ENCODE measurements at places on chromosomes 13 and 19.

GRCh38 chr19:35170359-35171061, 16.0 kb downstream of the FXYD5 start:
- DNase-seq, result no peak

GRCh38 chr13:62706048-62706447, 1290.4 kb upstream of the PCDH20 start:
- DNase-seq, result no peak

DNA sequence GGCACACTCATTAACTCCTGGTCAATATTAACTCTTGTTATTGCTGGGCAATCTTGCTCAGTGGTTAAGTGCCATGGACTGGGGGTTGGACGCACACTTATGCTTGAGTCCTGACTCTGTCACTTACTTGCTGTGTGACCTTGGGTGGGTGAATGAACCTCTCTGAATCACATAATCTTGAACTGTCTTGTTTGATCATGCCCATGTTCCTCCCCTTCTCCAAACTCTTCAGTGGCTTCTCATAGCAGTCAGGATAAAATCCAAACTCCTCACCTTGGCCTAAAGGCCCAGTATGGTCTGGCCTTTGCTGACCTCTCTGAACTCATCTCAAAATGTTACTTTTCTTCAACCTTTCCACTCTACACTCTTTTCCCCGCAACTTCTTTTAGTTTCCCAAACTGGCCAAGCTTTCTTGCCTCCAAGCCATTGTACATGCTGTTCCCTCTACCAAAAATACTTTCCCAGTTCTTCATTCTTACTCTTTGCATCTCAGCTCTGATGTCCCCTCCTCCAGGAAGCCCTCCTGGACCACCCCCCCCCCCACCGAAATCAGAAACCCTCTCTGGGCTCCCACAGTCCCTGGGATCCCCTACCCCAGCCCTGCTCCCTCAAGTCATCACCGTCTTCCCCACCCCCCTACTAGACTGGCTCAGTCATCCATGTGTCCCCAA, 2.4 kb downstream of the MYPOP start:
- no peak for DNase-seq

GRCh38 chr13:113652404-113653263, 5.4 kb downstream of the ATP4B start:
- no peak for DNase-seq

- DNase-seq, result no peak
Measured at GRCh38 chr13:98060282-98060681, 82.6 kb upstream of the FARP1 start.

GRCh38 chr19:2223391-2223790, 12.7 kb downstream of the PLEKHJ1 start:
- DNase-seq, result no peak

GRCh38 chr19:38665950-38666662, 18.7 kb downstream of the ACTN4 start:
- no peak for DNase-seq

- DNase-seq, result no peak
Measured at GRCh38 chr19:22604571-22605274, 29.4 kb upstream of the ZNF492 start.

DNA sequence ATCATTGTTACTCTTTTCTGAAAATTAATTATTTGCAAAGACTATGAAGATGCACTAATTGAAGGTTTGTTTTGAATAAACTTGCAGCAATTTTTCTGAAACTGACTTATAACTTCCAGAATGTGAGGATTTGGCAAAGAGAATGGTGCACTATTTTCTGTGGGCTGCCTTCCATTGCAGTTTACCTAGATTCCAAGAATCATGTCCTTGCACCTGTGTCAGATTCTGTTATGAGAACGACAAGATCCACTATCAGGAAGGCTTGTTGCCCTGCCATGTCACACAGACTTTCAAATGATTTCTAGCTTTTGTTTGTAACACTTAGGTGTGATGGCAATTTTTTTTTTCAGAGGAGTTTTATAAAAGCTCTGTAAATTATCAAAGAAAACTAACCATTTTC, 5.6 kb upstream of the SLAIN1 start:
- DNase-seq, result no peak

- no peak for DNase-seq
Measured at GRCh38 chr19:12953799-12954611, 3.0 kb downstream of the GADD45GIP1 start.

GRCh38 chr13:96636001-96636709, 358.1 kb downstream of the OXGR1 start:
- DNase-seq, result no peak

DNA sequence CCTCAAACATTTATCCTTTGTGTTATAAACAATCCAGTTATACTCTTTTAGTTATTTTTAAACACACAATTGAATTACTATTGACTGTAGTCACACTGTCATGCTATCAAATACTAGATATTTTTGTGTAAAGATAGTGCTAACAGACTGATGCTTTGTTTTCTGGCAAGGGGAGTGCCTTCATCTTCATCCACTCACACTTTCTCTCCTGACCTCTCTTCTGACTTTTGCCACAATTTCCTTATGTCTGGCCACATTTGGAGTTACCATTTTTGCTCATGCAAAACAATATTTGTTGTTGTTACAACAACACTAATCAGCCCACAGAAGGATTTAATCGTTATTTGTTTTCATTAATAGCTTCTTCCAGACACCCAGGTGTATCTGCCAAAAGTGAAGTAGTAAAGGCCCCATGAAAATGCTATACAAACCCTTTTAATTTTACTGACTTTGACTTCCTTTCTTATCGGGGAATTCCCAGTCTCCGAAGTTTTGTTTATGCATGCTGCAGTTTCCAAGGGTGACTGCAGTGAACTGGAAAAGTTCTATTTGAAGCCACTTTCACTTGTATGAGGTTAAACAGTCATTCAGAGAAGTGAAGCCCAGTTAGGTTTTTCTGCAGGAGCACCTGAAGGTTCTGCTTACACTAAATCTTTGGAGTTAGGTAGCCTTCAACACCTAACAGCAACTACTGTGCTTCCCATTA, 66.1 kb upstream of the FRY start:
- DNase-seq, result no peak

DNA sequence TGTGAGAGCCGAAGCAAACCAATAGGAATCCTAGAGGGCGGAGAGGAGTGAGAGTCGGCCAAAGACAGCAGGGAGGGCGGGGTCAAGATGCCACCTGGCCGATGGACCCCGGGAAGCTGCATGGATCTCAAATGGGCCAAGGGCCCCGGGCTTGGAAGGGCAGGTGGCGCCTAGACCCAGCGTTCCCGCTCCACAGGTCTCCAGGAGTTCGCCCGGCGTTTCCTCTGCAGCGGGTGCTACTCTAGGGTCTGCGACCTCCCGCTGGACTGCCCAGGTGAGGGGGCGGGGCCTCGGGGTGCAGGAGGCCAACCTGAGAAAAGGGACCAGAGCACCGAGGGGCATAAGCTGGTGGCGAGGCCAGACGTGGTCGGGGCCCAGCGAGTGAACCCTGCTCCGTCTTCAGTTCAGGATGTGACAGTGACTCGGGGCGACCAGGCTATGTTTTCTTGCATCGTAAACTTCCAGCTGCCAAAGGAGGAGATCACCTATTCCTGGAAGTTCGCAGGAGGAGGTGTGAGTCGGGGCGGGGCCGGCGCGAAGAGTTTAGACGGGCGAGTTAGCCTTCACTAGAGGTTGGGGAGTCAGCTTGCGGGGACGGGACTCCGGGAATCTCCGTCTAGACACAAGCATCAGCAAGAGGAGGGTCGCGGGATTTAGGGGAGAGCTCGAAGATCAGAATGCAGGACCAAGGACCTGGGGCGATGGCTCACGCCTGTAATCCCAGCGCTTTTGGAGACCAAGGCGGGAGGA, 9.9 kb downstream of the SPACA6 start:
- DNase-seq, result no peak

- DNase-seq, result no peak
Measured at GRCh38 chr13:111897178-111897845, 169.6 kb upstream of the SOX1 start.

DNA sequence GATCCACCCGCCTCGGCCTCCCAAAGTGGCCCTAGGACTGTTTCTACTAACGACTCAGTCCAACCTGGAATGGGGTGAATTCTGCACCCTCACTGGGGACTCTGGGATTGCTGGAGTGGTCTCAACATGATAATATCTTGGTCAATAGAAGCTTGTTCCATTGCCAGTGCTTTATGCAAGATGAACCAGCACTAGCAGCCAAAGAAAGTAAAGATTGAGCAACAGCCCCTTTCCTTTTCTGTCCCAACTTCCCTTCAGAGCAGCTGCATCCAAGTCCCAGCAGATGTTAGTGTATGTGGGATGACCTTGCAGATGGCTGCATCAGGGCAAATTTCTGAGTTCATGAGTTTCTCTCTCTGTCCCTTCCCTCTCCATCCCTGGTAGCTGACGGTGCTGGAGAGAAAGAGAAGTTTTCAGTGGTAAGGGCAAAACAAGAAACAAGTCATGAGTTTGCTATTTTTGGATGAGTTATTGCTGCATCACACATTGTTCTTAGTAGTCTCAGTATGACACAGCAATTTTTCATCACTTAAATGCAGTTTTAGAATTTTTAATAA, 183.6 kb upstream of the EDNRB start:
- DNase-seq, result no peak

- DNase-seq, result no peak
Measured at GRCh38 chr13:77891041-77891440, 27.6 kb downstream of the EDNRB start.

DNA sequence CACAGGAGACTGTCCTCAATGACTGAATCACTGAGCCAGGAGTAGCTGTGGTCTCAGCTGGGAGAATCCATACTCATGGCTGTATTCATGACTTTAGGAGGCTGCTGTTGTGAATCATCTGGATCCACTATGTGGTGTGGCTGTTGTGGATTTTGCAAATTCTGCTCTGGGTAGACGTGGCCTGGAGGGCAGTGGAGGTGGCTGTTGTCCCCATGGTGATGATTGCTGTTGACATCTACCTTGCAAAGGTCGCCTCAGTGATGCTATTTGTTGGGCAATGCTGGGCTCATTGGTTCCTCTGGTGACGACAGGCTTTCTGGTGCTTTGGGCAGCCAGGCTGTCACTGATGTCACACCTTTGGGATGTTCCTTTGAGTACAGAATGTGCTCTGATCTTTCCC, 23.9 kb downstream of the MUC16 start:
- no peak for DNase-seq

DNA sequence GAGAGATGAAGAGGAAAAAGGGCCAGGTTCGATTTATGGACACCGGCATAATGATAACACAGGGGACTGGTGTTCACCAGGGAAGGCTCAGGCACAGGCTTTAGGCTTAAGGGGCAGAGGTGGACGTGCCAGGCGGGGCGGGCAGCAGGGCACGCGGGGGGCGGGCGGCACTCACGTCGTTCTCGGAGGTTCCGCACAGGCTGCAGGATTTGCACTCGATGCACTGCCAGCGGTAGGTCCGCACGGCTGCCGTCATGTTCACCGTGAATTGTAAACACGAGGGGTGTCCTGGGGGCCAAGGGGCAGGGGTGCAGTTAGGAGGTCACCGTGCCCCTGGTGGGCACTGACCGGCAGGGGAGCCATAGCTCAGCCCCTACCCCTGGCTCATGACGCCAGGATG, 10.6 kb downstream of the DPF1 start:
- DNase-seq, result no peak

GRCh38 chr19:33333151-33333550, 30.8 kb upstream of the CEBPA start:
- no peak for DNase-seq

GRCh38 chr19:13398780-13399726, 107.2 kb downstream of the CACNA1A start:
- no peak for DNase-seq

DNA sequence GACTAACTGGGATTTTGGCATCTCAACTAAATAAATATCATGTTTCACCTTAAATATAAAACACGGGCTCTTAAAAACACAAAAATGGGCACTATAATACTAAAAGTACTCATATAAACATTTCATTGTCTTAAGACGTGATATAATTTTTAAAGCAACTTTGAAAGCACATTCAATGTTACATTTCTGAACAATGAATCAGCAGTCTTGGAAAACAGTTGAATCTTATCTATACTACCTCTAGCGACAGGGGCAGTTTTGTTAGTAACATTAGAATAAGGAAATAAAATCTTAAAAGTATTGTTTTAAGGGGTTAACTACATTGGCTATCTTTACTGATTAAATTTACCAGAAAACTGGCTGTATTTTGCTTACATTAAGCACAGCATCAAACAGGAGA, 156.9 kb downstream of the UGGT2 start:
- no peak for DNase-seq

- DNase-seq, result no peak
Measured at GRCh38 chr19:6800991-6801484, 28.5 kb downstream of the VAV1 start.

- no peak for DNase-seq
Measured at GRCh38 chr13:21050288-21051197, 10.8 kb downstream of the LATS2 start.

DNA sequence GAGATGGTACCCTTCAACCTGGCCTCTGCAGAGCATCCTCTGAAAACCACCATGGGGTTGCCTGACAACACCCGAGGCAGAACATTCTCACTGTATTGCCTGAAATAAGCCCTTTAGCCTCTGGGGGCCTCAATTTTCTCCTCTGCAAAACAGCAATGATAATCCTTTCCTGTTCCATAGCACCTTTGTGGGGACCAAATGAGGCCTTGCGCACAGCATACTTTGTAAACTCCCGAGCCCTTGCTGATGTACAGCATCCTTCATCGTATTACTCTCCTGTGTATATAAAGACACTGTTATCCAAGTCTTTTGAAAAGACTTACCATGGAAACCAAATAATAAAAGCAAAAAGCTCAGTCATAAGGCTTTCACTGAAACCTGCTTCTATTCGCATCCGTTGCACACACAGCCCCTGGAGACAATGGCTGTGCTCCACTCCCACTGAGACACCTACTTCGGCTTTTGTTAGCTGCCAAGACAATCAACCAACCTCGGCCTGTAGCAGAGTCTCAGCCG, 276.0 kb downstream of the FOXO1 start:
- no peak for DNase-seq

DNA sequence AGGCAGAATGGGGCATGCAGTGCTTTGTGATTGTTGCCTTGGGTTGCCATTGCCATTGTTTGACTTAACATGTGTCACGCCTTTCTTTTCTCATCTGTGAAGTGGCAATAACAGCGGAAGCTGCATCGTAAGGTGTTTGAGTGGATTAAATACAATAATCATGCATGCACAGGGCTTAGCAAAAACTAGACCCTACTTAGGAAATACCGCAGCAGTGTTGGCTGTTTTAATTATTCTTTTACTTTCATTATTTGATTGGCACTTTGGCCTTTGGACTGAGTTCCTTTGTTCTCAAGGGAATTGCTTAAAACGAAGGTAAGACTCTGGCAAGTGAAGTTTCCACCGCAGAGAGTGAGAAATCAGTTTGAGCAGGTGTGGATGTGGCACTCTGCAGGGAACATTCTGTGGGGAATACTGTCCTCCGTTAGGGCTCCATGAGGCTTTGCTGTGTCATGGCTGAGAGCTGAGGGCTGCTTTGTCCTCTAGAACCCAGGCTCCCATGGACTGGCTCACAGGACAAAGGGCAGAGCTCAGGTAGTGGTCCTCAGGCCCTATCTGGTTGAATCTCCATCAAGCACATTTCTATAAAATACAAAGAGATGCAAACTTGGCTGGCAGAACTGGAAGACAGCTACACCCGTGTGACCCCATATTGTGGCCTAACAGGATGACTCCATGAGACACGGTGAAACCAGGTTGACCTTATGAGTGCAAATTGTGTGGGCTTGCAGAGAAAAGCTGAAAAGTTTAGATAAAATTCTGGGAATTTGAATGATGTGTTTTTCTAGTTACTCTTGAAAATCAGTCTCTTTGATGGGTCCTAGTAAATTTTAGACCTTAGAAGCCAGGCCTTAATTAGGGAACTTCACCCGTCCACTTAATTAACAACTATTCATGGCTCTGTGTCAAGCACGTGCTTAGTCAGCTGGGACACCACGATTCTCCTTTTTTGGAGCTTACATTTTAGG, 407.2 kb downstream of the KCNRG start:
- no peak for DNase-seq

All from activated CD4-positive, CD25-positive, alpha-beta regulatory T cell treated with anti-CD3 and anti-CD28 coated beads, Interleukin-2, amount 50 U/mL, for 16 hours (primary cell).